ENCODE measurements at places on chromosomes 3 and 15.

- no peak for DNase-seq
- peaks cover 48% of the 10 kb centered on the region for H3K4me1 ChIP-seq
- peak overlapping the region; percentile 48 for H3K4me3 ChIP-seq
- H3K36me3 ChIP-seq: peaks cover 24% of the 10 kb centered on the region
- peak overlapping the region; percentile 72 for H3K27ac ChIP-seq
- H3K27me3 ChIP-seq: no peaks in the 10 kb centered on the region
Observed at GRCh38 chr3:48446043-48446424, 503 bp upstream of the ATRIP start.

- H3K36me3 ChIP-seq: peaks cover 64% of the 10 kb centered on the region
- H3K27me3 ChIP-seq: no peaks in the 10 kb centered on the region
- H3K4me1 ChIP-seq: peaks cover 29% of the 10 kb centered on the region
Observed at GRCh38 chr3:31635545-31635944, 102.8 kb downstream of the STT3B start.

DNA sequence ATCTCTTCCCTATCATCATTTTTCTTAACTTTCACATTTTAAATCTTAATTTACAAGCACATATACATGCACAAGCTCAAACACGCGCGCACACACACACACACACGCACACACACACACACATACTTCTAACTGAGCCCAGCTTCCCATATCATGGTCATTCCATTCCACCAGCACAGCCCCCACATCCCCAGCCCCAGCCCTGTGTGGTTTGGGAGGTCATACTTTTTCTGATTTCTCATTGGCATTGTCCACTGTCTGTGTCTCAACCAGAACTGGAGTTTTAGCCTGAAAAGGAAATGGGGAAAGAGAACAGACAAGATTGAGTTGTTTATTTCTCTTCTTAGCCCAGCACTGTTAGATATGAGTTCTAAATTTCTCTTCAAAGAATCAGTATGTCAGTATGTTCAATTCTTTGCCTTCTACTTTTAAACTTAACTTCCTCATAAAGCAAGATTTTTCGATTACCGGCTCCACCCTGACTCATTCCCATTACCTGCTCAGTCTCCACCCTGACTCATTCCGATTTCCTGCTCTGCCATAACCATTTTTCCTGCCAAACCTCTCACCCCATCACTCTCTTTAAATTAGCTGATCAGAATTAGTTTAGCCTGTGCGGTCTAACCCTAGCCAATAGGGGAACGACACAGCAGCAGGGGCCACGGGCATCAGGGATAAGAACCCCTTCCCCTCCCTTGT is 6.4 kb downstream of the IQCF1 start:
- no peaks in the 10 kb centered on the region for H3K36me3 ChIP-seq
- H3K27me3 ChIP-seq: no peaks in the 10 kb centered on the region
- no peak overlapping the region for H3K27ac ChIP-seq
- no peak overlapping the region for H3K4me3 ChIP-seq
- peaks cover 13% of the 10 kb centered on the region for H3K4me1 ChIP-seq

- H3K27me3 ChIP-seq: no peaks in the 10 kb centered on the region
- no peak overlapping the region for H3K4me3 ChIP-seq
- H3K4me1 ChIP-seq: peaks cover 19% of the 10 kb centered on the region
- no peak for DNase-seq
Observed at GRCh38 chr15:34370643-34371042, 3.6 kb upstream of the LPCAT4 start.

GRCh38 chr15:29569533-29570092 is 252.7 kb downstream of the TJP1 start:
- H3K27me3 ChIP-seq: no peaks in the 10 kb centered on the region
- H3K27ac ChIP-seq: no peak overlapping the region
- H3K4me3 ChIP-seq: no peak overlapping the region

- H3K4me3 ChIP-seq: no peak overlapping the region
- H3K4me1 ChIP-seq: no peaks in the 10 kb centered on the region
- no peak for DNase-seq
- no peak overlapping the region for H3K27ac ChIP-seq
Observed at GRCh38 chr15:91102546-91103330, 2.7 kb downstream of the SV2B start.

- H3K4me1 ChIP-seq: no peaks in the 10 kb centered on the region
- no peaks in the 10 kb centered on the region for H3K36me3 ChIP-seq
- no peak for DNase-seq
Observed at GRCh38 chr3:48275287-48276027, 34.6 kb downstream of the ZNF589 start.

DNA sequence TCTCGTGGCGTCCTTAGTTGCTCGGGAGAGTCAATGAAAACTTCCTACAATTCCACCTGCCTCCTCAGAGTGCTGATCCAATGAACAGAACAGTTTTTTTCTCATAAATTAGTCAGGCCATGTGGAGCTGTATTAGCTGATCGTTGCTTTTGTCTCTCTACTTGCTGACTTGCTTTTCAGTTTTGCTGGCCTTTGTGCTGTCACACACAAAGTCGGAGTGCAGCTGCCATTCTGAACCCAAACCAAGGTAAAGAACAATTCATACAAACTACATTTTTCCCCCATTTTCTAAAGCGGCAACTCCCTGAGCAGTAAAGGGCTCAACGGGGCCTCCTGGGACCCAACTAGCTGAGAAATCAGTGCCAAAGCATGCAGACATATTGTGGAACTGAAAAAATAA is 43.1 kb downstream of the MEIS2 start:
- no peak for DNase-seq
- no peaks in the 10 kb centered on the region for H3K36me3 ChIP-seq
- no peaks in the 10 kb centered on the region for H3K4me1 ChIP-seq
- H3K4me3 ChIP-seq: no peak overlapping the region
- H3K27me3 ChIP-seq: no peaks in the 10 kb centered on the region

DNA sequence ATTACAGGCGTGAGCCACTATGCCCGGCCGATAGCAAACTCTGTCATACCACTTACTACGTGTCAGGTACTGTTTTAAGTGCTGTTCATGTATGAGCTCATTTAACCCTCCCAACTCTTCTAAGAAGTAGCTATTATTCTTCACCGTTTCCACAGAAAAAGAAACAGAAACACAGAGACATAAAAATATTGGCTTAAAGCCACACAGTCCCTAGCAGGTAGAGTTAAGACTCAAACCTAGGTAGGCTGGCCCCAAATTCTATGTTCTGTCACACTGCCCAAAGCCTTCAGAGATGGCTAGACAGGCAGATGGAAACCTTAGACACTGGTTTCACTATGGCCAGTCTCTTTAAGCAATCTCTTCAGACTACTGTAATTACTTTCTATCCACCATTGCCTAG is 149.8 kb upstream of the KCNMB2 start:
- H3K36me3 ChIP-seq: no peaks in the 10 kb centered on the region
- H3K4me3 ChIP-seq: no peak overlapping the region
- DNase-seq: no peak
- no peaks in the 10 kb centered on the region for H3K4me1 ChIP-seq
- no peak overlapping the region for H3K27ac ChIP-seq

GRCh38 chr3:158679547-158680000 is 7.1 kb upstream of the LXN start:
- H3K4me3 ChIP-seq: no peak overlapping the region
- no peak overlapping the region for H3K27ac ChIP-seq
- no peaks in the 10 kb centered on the region for H3K27me3 ChIP-seq
- H3K36me3 ChIP-seq: peaks cover 15% of the 10 kb centered on the region

DNA sequence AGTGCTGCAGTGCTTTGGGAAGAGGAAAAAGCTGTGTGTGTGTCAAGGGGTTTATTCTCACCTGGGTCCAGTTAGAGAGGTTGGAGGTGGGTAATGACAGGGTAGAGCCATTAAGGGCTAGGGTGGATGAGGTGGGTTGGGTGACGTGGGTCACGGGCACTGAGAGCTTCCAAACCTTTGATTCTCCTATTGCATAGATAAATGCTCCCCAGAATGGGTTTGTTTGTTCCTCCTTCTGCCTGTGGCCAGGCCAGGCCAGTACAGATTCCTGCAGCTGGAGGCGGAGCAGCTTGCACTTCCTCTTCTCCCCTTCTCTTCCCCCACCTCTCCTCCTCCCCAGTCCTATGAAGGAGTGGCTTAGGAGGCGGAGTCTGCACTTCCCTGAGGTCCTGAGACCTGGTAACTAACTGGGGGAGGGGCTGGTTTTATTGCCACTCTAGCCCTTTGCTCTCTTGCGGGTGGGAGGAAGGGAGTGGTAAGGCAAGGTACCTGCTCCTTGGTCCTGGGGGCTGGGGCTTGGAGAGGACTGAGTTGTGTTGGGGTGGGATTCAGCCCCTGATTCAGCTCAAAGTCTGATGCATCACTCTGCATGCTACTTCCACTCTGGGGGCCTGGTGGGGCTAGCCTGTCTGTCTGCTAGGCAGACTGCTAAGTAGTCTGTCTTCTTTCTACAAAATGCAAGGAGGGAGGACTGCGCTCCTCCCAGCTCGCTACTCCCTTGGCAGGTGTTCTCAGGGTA is 3.5 kb downstream of the SPINT1 start:
- H3K4me1 ChIP-seq: peaks cover 10% of the 10 kb centered on the region
- no peaks in the 10 kb centered on the region for H3K27me3 ChIP-seq
- H3K36me3 ChIP-seq: no peaks in the 10 kb centered on the region
- peak; percentile 59 for DNase-seq
- H3K27ac ChIP-seq: no peak overlapping the region

- DNase-seq: no peak
- no peak overlapping the region for H3K4me3 ChIP-seq
- no peaks in the 10 kb centered on the region for H3K4me1 ChIP-seq
- no peaks in the 10 kb centered on the region for H3K27me3 ChIP-seq
Observed at GRCh38 chr3:14411166-14411526, 8.7 kb downstream of the SLC6A6 start.

- no peaks in the 10 kb centered on the region for H3K27me3 ChIP-seq
- no peaks in the 10 kb centered on the region for H3K36me3 ChIP-seq
- no peak for DNase-seq
- H3K4me3 ChIP-seq: no peak overlapping the region
Observed at GRCh38 chr3:147713234-147714133, 304.3 kb downstream of the ZIC1 start.

- peaks cover 5% of the 10 kb centered on the region for H3K27me3 ChIP-seq
- H3K4me3 ChIP-seq: no peak overlapping the region
- no peaks in the 10 kb centered on the region for H3K4me1 ChIP-seq
- no peak overlapping the region for H3K27ac ChIP-seq
Observed at GRCh38 chr3:172856795-172857742, 106.5 kb downstream of the ECT2 start.

- H3K4me3 ChIP-seq: no peak overlapping the region
- DNase-seq: no peak
- H3K27ac ChIP-seq: no peak overlapping the region
- H3K4me1 ChIP-seq: no peaks in the 10 kb centered on the region
- H3K27me3 ChIP-seq: no peaks in the 10 kb centered on the region
Observed at GRCh38 chr3:29637068-29637467, 356.2 kb downstream of the RBMS3 start.

DNA sequence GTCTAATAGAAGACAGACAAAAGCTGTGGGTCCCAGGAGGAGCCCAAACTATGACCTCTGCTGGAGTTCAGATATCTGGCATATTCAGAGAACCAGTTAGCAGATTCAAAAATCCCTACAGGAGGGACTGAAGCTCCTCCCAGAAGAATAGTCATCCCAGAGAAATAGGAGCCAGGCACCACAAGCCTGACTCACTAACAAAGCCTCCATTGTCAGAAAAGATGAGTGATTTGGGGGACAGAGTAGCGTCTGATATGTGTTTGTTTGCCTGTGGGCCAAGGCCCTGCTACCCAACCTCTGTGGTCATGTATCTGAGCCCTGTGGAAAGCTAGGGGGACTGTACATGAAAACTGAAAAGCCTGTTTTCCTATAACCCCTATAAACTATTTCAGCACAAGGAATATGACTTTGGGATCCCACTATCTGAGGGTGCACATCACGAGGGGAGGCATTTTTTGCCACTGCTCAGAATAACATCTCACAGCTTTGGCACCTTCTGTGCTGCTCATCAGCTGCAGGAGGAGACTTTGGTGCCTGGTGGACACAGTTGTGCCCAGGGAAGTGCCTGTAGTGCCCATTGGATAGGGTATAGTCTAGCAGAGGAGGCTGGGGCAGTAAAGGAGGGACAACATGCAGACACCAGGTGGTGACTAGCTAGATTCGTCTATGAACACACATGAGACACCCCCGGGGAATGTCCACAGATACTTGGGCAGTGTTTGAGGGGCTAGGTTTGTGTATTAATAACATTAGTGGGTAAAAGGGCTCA is 9.7 kb upstream of the LARP6 start:
- H3K27me3 ChIP-seq: no peaks in the 10 kb centered on the region
- H3K4me3 ChIP-seq: no peak overlapping the region
- H3K36me3 ChIP-seq: no peaks in the 10 kb centered on the region
- DNase-seq: no peak
- no peak overlapping the region for H3K27ac ChIP-seq

DNA sequence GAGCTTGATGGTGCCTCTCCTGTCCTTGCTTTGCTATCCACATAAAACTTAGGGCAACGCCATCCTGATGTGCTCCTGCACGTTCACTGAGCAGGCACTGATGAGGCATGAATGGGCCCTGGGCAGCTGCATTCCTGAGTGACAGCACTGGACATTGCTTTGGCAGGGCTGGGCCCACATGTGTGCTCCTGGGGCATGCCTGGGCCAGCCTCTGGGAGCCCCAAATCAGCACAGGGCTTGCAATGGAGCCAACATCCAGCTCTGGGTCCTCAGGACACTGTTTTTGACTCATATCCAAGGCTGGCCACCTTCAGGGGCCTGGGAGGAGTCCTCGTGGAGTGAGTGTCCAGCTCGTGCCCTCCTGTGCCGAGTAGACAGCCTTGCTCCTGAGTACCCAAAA is 5.9 kb upstream of the TKT start:
- H3K27me3 ChIP-seq: peaks cover 5% of the 10 kb centered on the region
- H3K4me3 ChIP-seq: no peak overlapping the region
- no peak overlapping the region for H3K27ac ChIP-seq
- no peaks in the 10 kb centered on the region for H3K4me1 ChIP-seq

DNA sequence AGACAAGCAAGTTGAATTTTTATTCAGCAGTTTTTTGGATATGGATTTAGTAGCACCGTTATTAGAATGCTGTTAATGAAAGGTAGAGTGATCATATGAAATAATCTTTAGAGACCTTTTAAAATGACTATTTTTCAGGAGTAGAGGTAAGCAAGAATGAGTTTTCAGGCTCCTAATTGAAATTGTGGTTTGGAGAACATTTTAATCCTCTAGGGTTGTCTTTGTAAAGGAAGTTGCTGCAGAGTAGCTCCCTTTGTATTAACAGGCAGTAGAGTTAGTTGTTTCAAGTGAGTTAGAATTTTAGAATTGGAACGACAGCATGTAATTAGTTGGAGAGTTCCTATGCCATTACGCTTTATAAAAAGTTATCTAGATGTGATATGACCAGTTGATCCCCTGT is 27.2 kb upstream of the EDEM1 start:
- H3K4me3 ChIP-seq: no peak overlapping the region
- no peaks in the 10 kb centered on the region for H3K36me3 ChIP-seq
- H3K4me1 ChIP-seq: peaks cover 30% of the 10 kb centered on the region

GRCh38 chr3:136343873-136344555 is 93.9 kb downstream of the PCCB start:
- H3K4me1 ChIP-seq: no peaks in the 10 kb centered on the region
- no peak overlapping the region for H3K4me3 ChIP-seq
- H3K36me3 ChIP-seq: peaks cover 85% of the 10 kb centered on the region
- H3K27ac ChIP-seq: no peak overlapping the region
- no peaks in the 10 kb centered on the region for H3K27me3 ChIP-seq

- no peak overlapping the region for H3K27ac ChIP-seq
- DNase-seq: no peak
- H3K36me3 ChIP-seq: no peaks in the 10 kb centered on the region
- H3K27me3 ChIP-seq: no peaks in the 10 kb centered on the region
- H3K4me3 ChIP-seq: no peak overlapping the region
- no peaks in the 10 kb centered on the region for H3K4me1 ChIP-seq
Observed at GRCh38 chr3:189404797-189405484, 226.2 kb upstream of the TP63 start.

- no peaks in the 10 kb centered on the region for H3K4me1 ChIP-seq
- H3K36me3 ChIP-seq: no peaks in the 10 kb centered on the region
- no peak for DNase-seq
- H3K27me3 ChIP-seq: no peaks in the 10 kb centered on the region
- no peak overlapping the region for H3K27ac ChIP-seq
- H3K4me3 ChIP-seq: no peak overlapping the region
Observed at GRCh38 chr15:50850003-50850402, 58.5 kb upstream of the AP4E1 start.
